Astrocyte of the spinal cord (primary cell): ENCODE measurements at places on chromosomes 5 and 9.

DNA sequence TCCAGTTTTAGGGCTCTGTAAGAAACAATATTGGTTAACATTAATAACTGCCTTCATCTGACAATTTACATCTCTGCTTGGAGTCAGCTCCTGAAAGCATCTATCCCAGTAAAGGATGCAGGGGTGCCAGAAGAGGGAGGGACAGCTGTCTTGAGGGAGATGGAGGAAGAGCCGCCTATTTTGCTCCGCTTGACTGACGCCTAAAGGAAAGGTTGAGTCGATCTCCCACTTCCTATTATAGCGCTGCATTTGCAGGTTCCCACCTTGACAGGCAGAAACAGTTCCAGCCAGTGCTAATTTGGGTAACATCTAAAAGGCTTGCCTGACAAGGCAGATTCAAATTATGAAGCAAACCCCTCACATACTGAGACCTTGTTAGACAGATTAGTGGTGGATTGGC lies 374.6 kb downstream of the SPATA31D1 start:
- no peak for DNase-seq

GRCh38 chr5:177087398-177088005 lies 787 bp downstream of the FGFR4 start:
- DNase-seq, result no peak

GRCh38 chr5:114438471-114438870 lies 76.6 kb downstream of the KCNN2 start:
- DNase-seq, result no peak

DNA sequence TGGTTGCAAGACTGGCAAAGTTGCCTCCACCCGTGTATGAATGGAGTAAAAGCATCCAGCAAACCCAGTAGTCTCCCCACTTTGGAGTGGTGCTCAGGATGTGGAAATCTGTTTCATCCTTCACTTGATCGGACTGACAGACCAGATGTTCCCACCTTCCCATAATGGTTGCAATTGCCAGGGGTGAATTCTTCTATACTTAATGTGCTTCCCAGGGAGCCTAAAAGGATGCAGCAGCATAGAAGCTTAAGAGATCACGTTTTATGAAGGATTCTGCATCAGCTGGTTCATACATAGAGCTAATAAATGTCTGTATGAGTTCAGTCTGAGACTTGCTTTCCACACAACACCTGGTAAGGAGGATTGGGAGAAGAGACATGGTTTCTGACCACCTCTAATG lies 198.8 kb upstream of the S1PR3 start:
- no peak for DNase-seq

DNA sequence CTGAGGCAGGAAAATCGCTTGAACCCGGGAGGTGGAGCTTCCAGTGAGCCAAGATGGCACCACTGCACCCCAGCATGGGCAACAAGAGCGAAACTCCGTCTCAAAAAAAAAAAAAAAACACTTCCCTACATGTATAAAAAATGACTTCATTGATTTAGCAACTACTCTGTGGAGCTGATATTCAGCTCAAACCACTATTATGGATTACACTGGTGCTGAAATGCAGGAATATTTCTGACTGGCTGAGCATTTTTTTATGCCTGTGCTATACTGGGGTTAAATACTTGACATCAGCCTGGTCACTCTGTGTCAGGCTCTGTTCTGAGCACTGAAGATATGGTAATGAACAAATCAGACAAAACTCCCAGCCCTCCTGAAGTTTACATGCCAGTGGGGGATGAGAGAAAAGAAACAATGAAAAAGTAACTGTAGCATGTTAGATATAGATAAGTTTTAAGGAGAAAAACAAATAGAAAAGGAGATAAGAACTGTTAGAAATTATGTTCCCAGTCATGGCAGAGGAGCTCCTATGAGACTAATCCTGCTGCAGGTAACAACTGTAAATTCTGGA lies 22.6 kb upstream of the TTC39B start:
- no peak for DNase-seq

DNA sequence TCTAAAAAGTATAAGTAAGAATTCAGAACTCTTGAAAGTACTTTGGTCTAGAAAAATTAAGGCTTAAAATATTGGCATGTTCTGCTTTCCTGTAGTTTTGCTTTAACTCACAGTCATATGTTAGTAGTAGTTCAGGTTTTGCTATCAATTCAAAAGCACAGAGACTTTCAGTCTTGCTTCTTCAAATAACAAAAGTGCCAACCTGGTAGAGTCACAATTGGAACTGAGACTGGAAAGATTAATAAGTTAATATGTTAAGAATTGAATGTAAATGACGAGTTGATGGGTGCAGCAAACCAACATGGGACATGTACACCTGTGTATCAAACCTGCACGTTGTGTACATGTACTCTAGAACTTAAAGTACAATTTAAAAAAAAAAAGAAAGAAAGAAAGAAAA lies 822.3 kb downstream of the MTRR start:
- no peak for DNase-seq

- DNase-seq, result no peak
Observed at GRCh38 chr9:137032858-137033257, 970 bp upstream of the FUT7 start.
